BE2C (cell line): ENCODE measurements at places on chromosomes 16 and 17.
A peak's percentile ranks its signal among the peaks of the same experiment; 100 is the strongest.

DNA sequence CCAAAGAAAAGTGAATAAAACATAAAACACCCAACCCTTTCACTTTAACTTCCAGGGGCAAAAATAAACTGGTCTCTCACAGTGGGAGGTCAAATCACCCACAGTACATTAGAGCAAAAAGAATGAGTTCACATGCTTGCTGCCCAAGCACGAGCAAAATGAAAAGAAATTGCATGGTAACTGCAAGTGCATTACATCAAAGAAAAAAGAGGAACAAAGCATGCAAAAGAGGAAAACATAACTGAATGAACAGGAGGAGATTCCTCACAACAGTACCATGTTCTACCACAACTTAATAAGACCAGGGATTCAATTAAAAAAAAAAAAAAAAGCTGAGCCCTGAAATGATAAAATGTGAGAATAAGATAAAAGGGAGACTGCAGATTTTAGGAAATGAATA, 12.3 kb downstream of the DNAH2 start:
- DNase-seq: no peak

GRCh38 chr16:87621976-87622713, 19.8 kb downstream of the JPH3 start:
- no peak for DNase-seq

GRCh38 chr17:4582691-4583090, 1.6 kb upstream of the SMTNL2 start:
- peak; percentile 57 for DNase-seq

- no peak for DNase-seq
These were observed 255.9 kb upstream of the PMFBP1 start for GRCh38 chr16:72427783-72428331.

- DNase-seq: no peak
These were observed 4.6 kb upstream of the SLC38A8 start for GRCh38 chr16:84047206-84047605.

- no peak for DNase-seq
These were observed 37.3 kb downstream of the GRB7 start for GRCh38 chr17:39775031-39775430.

GRCh38 chr16:79628501-79628975, 28.0 kb upstream of the MAF start:
- no peak for DNase-seq

- DNase-seq: no peak
These were observed 39.5 kb downstream of the VMP1 start for GRCh38 chr17:59746849-59747445.

GRCh38 chr17:48910370-48910769, 2.2 kb downstream of the UBE2Z start:
- DNase-seq: no peak

- peak; percentile 17 for DNase-seq
These were observed 273.5 kb upstream of the IRX5 start for GRCh38 chr16:54657058-54657708.

DNA sequence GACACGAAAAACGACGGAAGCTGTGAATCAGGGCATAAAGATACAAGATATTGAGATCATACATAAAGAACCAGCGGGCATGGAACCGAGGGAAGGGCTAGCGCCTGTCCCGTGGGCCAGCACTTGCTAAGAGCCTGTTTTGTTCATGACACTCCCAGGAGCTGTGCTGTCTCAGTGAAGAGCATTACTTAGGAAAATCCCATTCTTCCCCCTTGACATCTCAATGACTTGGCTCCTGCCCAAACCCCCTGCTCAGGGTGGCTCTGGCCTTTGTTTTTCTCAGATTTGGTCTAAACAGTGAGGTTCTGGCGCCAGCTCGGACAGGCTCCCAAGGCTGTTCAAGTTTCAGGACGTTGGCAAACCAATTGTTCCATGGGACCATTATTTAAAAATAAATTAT, 79.1 kb upstream of the SEC14L1 start:
- peak; percentile 30 for DNase-seq

DNA sequence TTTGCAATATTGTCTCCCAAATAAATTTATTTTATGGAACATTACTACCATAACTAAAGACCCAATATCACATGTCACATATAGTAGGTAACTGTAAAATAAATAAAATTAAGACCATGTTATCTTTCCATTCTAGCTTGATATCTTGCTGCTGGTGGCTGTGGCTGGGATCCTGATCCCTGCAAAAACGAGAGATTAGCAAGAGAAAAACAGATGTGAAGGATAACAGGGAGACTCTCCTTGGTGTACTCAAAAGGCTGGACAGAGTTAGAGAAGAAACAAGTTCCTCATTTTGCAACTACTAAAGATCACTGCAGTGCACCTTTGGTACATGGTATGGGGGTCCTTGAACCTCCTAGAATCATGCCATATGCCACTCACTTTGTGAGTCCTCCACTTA, 49.7 kb downstream of the ARHGAP27 start:
- DNase-seq: no peak

DNA sequence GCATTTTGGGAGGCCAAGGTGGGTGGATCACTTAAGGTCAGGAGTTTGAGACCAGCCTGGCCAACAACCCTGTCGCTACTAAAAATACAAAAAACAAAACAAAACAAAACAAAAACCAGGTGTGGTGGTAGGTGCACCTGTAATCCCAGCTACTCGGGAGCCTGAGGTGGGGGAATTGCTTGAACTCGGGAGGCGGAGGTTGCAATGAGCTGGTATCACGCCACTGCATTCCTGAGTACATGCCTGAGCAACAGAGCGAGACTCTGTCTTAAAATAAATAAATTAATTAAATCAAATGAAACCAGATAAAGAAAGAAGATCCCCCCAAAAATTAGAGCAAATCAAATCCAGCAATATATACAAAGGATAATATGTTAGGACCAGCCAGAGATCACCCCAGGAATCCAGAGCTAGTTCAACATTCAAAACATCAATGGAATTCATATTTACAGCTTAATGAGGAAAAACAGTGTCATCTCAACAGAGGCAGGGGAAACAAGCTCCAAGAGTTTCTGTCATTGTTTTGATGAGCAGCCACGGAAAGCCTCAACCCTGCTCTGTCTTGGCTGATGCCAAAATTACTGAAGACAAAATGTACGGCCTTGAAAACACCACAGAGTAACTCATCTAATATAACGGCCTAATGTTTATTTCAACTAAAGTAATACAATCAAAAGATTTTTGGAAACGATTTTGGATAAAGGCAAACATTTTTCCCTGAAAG, 3.7 kb downstream of the PEMT start:
- no peak for DNase-seq

- DNase-seq: no peak
These were observed 344.9 kb downstream of the CPPED1 start for GRCh38 chr16:12458591-12459358.

DNA sequence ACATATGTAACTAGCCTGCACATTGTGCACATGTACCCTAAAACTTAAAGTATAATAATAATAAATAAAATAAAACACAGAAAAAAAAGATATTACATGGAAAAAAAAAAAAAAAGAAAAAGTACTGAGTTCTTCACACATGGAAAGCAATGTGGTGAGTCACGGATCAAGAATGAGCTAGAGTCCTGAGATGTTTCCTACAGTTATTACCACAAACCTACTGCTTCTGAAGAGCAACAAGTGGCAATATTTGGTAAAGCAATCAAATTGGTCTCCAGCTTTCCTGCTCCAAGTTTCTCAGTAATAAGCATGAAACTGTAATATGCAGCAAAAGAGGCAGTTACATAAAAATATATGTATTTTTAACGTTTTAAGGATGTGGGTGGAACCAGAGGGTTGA, 223.3 kb upstream of the SALL1 start:
- DNase-seq: no peak

- DNase-seq: peak; percentile 32
These were observed 23.9 kb downstream of the SLC39A11 start for GRCh38 chr17:73068322-73069153.

DNA sequence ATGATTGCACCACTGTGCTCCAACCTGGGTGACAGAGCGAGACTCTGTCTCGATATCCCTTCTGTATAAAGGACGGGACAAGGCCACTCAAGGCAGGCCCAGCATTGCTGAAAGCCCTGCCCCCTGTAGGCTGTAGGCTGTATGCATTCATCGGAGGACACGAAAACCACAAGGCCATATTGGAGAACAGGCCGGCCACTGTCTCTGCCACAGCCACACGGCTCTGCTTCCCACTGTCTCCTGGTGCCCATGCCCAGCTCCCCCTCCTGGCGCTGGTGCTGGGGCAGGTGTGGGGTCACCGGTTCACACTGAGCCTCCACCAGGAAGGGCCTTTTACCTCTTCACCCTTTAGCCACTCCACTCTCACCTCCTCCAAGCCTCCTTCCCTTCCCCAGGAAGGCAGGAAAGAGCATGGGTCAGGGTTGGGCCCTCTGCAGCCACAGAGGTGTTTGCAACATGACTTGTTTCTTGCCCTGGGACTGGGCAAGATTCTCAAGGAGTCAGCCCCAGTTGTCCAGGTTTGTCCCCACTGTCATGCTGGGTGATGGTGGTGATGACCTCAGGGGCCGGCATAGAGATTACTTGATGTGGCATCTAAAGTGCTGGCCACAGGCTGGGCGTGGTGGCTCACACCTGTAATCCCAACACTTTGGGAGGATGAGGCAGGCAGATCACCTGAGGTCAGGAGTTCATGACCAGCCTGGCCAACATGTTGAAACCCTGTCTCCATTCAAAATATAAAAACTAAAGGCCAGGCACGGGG, 5.3 kb upstream of the NTN3 start:
- no peak for DNase-seq

DNA sequence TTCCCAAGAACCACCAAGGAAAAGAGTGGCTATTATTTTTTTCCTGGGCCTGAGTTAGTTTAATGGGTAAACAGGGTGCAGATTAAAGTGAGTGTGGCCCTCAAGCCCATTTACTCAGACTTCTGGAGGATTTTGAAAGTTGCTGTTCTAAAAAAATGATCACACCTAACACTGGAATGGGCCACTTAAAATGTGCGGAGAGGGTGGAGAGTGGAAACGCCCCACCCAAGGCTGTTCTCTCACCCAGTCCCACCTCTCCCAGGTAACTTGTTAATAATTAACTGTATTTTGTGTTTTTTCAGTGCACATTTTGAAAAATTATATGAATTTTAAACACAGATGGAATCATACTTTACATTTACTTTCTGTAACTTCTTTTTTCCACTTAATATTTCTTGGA, 5.4 kb downstream of the HIRIP3 start:
- DNase-seq: no peak

- DNase-seq: no peak
These were observed 7.8 kb upstream of the MYH8 start for GRCh38 chr17:10429421-10430045.

- DNase-seq: no peak
These were observed 22.3 kb downstream of the CD300LF start for GRCh38 chr17:74690409-74690825.

DNA sequence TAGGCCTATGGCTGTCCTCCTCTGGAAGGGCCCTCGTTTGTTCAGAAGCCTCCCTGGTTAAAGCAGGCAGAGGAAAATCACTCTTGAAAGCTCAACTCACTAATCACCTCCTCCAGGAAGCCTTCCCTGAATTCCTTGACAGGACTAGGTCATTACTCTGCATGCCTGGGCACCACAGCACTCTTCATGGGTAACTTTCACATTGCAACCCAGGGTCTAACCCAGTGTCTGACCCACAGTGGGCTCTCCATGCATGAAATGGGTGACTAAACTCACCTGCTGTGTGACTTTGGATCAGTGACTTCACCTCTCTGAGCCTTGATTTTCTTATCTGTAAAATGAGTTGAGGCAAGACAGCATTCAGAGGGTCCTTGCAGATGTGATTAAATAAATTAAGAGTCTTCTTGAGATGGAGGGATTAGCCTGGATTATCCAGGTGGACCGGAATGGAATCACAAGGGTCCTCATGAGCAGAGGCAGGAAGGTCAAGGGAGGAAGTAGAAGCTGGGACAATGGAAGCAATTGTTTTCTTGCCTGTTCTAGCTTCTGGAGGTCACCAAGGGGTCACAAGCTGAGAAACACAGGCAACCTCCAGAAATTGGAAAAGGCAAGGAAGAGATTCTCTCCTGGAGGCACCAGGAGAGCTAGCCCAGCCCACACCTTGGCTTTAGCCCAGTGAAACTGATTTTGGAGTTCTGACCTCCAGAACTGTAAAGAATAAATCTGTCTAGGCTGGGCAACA, 3.8 kb upstream of the RAI1 start:
- DNase-seq: no peak

GRCh38 chr17:83053739-83054451, 25.5 kb upstream of the METRNL start:
- no peak for DNase-seq

DNA sequence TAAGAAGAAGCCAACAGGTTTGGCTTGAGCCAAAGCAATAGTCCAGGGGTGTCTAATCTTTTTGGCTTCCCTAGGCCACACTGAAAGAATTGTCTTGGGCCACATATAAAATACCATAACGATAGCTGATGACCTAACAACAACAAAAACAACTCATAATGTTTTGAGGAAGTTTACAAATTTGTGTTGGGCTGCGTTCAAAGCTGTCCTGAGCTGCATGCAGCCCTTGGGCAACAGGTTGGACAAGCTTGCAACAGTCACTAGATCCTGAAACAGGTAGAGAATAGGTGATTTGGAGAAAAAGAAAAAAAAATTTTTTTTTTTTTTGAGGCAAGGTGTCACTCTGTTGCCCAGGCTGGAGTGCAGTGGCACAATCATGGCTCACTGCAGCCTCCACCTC, 4.5 kb downstream of the CRYBA1 start:
- no peak for DNase-seq

DNA sequence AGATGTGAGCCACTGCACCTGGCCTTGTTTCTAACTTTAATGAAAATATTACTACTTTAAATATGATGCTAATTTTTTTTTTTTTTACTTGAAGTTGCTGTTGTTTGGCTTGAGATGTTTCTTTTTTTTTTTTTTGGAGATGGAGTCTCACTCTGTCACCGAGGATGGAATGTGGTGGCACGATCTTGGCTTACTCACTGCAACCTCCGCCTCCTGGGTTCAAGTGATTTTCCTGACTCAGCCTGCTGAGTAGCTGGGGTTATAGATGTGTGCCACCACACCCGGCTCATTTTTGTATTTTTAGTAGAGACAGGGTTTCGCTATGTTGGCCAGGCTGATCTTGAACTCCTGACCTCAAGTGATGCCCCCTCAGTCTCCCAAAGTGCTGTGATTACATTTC, 23.6 kb downstream of the IGSF6 start:
- no peak for DNase-seq

- DNase-seq: peak; percentile 51
These were observed 78.0 kb upstream of the ZNF750 start for GRCh38 chr17:82917699-82918345.

DNA sequence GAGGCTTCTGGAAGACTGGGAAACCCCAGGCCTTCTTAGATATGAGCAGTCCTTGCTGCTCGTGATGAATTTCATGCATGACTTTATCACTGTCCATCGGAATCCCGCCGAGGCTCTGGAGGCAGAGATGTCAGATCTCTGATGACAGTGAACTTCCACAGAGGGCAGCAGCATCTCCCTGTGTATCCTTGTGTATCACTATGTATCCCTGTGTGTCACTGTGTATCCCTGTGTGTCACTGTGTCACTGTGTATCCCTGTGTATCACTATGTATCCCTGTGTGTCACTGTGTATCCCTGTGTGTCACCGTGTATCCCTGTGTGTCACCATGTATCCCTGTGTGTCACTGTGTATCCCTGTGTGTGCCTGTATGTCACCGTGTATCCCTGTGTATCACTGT, 160.2 kb upstream of the CHMP6 start:
- no peak for DNase-seq

- DNase-seq: no peak
These were observed 7.0 kb upstream of the ZKSCAN2 start for GRCh38 chr16:25264597-25264996.
